ENCODE measurements at places on chromosomes 16 and 17. TPM values are rescaled to one million over a fixed set of nuclear protein-coding genes. Genes with fewer than 3 reads are reported as not detected.

Gene CYB561
- total RNA-seq, result 35.3 TPM

Gene CD7
- 1.4 TPM for total RNA-seq

Gene ITGAD
- total RNA-seq, result 0.18 TPM

Gene KCNJ2
- total RNA-seq, result 12.1 TPM

Gene OR2C1
- 1.3 TPM for total RNA-seq

Gene RAB37
- 3.0 TPM for total RNA-seq

Gene RND2
- total RNA-seq, result 1.3 TPM

Gene WNT9B
- 53.8 TPM for total RNA-seq

Gene SRR
- total RNA-seq, result 18.6 TPM

Gene CTRL
- total RNA-seq, result 0.18 TPM

Gene ITGAL
- 9.5 TPM for total RNA-seq

Gene ADAP2
- total RNA-seq, result 11.1 TPM

Gene HS3ST3A1
- total RNA-seq, result 21.5 TPM
